Right ventricle myocardium superior (tissue), 1 donor: ENCODE measurements at places on chromosomes 12 and 14. TPM values are rescaled to one million over a fixed set of nuclear protein-coding genes. Genes with fewer than 3 reads are reported as not detected.

- no peak for DNase-seq
These were observed 24.7 kb downstream of the TRAPPC6B start for GRCh38 chr14:39145266-39145966.

The PTGDR gene
- total RNA-seq, result 0.89 TPM

The PPP4R3A gene
- 43.3 TPM for total RNA-seq

- no peak for DNase-seq
These were observed 64.4 kb downstream of the C12orf42 start for GRCh38 chr12:103431387-103431786.

The NOXRED1 gene
- total RNA-seq, result not detected

DNA sequence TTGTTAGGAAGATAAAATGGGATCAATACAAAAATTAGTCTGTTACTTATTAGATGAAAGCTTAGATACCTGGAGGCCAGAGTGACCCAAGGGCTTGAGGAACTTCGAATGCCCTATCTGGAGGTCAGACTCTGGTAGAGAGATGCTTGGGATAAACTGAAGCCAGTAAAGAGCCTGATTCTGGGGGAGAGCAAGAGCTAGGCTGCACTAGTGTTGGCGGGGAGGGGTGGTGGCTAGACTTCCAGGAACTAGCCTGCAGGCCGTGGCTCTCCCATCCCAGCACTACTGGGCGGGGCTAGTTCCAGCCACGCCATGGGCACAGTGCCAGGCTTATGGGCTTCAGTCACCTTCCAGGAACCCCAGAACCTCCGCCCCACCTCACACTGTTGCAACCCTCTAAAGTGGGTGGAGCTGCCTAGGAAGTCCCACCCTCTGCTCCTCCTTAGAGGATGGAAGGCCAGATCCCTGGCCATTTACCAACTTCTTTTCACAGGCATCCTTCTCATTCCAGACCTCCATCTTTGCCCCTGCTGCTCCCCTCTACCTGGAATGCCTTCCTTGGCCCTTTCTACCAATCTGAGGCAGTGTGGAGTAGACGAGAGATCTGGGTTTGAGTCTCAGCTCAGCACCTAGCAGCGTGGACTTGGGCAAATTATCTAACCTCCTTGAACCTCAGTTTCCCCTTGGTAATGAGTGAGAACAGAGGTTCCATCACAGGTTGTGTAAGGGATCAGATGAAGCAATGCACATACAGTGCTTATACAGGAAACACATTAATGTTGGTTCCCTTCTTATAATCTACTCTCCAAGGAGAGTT is 6.3 kb upstream of the NFE2 start:
- DNase-seq, result peak; percentile 92

The TMEM52B gene
- total RNA-seq, result not detected

The RGS6 gene
- total RNA-seq, result 26.1 TPM

DNA sequence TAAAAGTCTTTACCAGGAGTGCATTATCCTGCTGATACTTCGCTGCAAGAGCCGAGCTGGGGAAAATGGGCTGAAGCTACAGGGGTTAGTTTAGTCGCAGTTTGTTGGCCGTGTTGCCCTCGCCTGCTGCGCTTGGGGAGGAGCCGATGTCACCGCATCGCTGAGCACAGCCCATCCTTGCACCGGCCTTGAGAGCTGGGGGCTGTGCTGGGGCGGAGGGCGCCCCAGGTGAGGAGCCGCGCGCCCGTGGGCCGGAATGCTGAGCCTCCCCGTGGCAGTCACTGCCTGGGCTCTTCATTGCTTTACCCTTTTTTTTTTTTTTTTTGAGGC is 50.0 kb downstream of the ADGRD1 start:
- DNase-seq, result no peak

GRCh38 chr14:81537193-81537592 is 3.5 kb upstream of the SEL1L start:
- DNase-seq, result no peak

- DNase-seq, result no peak
These were observed 263.8 kb upstream of the DIO2 start for GRCh38 chr14:80475074-80475473.

- no peak for DNase-seq
These were observed 27.1 kb upstream of the RNU6-8 start for GRCh38 chr14:32230181-32230580.

GRCh38 chr12:591167-592023 is 71.8 kb downstream of the NINJ2 start:
- DNase-seq, result peak; percentile 93

The LRTM2 gene
- total RNA-seq, result not detected

The BCAT1 gene
- 5.1 TPM for total RNA-seq

DNA sequence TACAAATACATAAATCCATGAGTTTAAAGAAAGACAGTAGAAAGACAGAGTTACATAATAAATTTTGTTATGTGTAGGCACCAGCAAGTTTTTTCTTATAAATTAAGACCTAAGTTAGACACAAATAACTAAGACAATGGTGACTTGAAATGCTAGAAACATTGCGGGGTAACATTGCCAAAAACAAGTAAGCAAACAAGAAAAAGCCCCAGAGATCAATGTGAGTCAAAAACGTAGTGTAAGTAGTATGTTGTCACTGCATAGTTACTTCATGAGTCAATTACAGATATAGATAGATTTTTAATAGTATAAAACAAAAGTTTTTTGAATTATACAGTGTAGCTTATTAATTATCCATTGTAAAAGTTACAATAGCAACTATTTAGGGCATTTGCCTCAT is 83.4 kb downstream of the CNTN1 start:
- DNase-seq, result no peak

DNA sequence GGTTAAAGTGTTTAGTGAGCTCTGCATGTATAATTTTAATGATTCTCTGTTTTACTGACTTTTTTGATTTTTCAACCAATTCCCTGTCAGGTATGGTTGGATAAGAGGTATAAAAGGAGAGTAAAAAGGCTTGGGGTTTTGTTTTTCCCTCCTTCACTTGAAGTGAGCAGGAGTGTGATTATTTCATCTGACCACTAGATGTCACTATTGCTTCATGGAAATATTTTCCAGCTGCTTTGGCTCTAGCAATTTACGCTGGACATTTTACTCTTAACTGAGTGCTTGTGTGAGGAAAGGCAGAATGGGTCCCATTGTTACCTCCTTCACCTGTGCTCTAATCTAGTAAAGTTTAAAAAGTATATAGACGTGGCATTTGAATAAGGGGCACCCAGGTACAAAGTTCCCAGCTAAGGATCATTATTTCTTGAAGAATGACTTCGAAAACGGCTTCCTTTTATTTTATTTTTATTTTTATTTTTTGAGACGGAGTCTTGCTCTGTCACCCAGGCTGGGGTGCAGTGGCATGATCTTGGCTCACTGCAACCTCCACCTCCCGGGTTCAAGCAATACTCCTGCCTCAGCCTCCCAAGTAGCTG is 66.5 kb downstream of the TBC1D30 start:
- no peak for DNase-seq

The LRRC10 gene
- total RNA-seq, result 40.5 TPM

- no peak for DNase-seq
These were observed 157.4 kb upstream of the FOXG1 start for GRCh38 chr14:28608851-28609828.

The TDRD9 gene
- 2.7 TPM for total RNA-seq

The CELA1 gene
- total RNA-seq, result not detected

- DNase-seq, result no peak
These were observed 2.1 kb downstream of the TAOK3 start for GRCh38 chr12:118370601-118371000.
